ENCODE measurements at places on chromosomes 5 and 9.

DNA sequence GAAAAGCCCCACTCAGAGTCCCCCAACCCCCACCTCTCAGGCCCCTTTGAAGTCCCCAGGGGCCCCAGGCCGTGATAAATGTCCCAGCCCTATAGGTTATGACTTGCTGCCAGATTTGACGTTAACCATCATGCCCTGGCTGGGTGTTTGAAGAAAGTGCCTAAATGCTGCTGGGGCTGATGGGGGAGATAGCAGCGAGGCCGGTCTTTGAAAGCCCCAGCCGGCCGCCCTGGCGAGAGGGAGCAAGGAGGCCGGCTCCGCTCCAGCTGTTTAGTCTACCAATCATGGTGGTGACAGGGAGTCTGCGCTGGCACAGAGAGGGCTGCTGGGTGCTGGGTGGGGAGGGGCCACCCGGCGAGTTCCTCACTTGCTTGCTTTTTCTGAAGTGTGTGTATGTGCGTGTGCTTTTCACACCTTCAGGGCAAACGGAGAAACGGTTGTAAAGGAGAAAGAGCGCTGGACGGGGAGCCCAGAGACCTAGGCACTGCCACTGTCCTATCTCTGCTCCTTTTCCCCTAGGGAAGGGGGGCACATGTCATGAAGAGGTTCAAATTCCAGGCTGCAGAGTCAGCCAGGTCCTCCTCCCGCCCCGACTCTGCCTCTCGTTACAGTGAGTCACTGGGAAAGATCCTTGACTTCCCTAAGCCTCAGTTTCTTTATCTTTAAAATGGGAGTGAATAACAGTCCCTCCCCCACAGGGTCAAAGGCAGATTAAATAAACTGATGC is 126.1 kb upstream of the HAND1 start:
- H3K27ac ChIP-seq = no peak overlapping the region
- DNase-seq = no peak
- H3K4me1 ChIP-seq = peaks cover 1% of the 10 kb centered on the region
- H3K36me3 ChIP-seq = no peaks in the 10 kb centered on the region

DNA sequence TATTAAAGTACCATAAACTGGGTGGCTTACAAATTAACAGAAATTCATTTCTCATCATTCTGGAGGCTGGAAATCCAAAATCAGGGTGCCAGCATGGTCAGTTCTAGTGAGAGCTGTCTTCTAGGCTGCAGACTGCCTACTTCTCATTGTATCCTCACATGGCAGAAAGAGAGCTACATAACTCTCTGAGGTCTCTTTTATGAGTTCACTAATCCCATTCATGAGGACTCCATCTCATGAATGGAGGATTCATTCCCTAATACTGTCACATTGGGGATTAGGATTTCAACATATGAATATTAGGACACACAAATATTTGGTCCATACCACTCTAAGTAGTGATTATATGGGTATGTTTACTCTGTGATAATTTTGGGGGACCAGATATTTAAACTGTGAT is 84.0 kb downstream of the ERP44 start:
- H3K4me3 ChIP-seq = no peak overlapping the region
- H3K4me1 ChIP-seq = no peaks in the 10 kb centered on the region
- no peaks in the 10 kb centered on the region for H3K27me3 ChIP-seq
- no peaks in the 10 kb centered on the region for H3K36me3 ChIP-seq

- DNase-seq = no peak
- peaks cover 4% of the 10 kb centered on the region for H3K4me1 ChIP-seq
- no peak overlapping the region for H3K4me3 ChIP-seq
Observed at GRCh38 chr5:178367736-178368120, 135.1 kb upstream of the PHYKPL start.

DNA sequence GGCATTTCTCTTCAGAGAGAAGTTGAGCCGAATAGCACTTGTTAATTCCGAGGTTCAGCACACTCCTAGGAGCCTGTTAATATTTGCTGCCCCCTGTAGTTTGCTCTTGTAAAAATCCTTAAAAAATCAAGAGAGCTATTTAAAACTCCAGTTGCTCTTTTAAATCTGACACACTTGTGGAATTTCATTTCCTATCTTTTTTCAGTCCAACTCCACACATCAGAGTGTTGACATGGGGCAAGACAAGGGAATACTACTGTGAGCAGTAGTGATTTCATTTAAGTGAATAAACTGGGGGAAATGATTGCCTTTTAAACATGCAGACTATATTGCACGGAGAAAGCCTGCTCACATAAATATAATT is 1096.3 kb upstream of the DMAC1 start:
- no peaks in the 10 kb centered on the region for H3K27me3 ChIP-seq
- H3K4me3 ChIP-seq = no peak overlapping the region
- no peak for DNase-seq
- H3K36me3 ChIP-seq = no peaks in the 10 kb centered on the region
- no peak overlapping the region for H3K27ac ChIP-seq

GRCh38 chr9:112111461-112111860 is 63.6 kb downstream of the SUSD1 start:
- H3K4me3 ChIP-seq = no peak overlapping the region
- no peaks in the 10 kb centered on the region for H3K4me1 ChIP-seq
- H3K27ac ChIP-seq = no peak overlapping the region
- no peak for DNase-seq
- H3K36me3 ChIP-seq = no peaks in the 10 kb centered on the region

DNA sequence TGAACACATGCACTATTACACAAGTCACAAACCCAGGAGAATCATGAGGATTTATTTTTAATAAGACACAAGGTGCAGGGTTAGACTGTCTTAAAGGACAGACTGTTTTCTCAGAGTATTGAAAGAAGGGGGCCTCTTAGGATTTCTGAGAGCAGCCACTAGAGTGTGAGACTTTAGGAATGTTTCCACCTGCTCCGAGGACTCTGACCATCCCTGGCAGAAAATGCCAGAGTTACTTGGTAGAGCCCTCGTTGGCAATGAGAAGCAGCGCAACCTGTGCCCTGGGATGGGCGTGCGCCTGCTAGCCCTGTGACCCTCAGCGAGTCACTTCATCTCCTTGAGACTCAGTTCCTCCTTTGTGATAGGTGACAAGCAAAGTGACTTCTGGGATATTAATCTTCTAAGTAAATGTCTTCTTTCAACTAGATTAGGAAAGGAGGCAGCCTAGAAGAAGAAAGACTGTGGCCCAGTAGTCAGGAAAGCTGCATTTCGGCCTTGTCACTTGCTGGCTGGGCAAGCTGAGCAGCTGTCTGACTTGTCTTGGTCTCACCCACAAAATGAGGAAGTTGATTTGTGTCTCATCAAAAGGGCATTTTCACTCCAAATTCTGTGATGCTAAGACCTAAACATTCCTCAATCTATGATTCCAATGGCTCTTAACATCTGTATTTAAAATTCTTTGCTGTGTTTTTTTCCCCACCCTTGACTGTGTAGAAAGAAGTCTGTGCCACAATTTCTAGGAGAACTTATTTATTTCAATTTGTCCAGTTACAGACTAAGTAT is 60.5 kb downstream of the PTCD2 start:
- H3K27ac ChIP-seq = no peak overlapping the region
- H3K36me3 ChIP-seq = no peaks in the 10 kb centered on the region
- no peaks in the 10 kb centered on the region for H3K27me3 ChIP-seq
- no peak overlapping the region for H3K4me3 ChIP-seq
- no peaks in the 10 kb centered on the region for H3K4me1 ChIP-seq
- DNase-seq = no peak
